M059J (cell line): ENCODE measurements at places on chromosomes 3 and 15.

GRCh38 chr3:79983118-79983517 lies 215.3 kb upstream of the ROBO1 start:
- no peak for DNase-seq

DNA sequence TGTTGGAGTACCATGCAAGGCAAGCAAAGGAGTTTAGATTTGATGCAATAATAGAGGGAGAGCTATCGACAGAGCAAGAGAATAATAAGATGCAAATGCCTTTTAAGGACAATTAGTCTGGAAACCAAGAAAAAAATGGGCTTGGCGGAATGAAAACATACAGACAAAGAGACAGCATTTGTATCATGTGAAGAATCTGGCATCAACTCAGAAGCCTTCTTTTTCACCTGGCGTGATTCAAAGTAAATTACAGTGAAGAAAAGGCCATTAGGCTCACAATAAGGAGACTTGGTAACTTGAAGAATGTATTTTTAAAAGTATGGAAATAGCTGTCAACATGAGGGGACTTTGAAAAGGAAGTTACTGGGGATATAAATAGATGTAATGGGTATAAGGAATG lies 521.2 kb upstream of the GOLIM4 start:
- no peak for DNase-seq

DNA sequence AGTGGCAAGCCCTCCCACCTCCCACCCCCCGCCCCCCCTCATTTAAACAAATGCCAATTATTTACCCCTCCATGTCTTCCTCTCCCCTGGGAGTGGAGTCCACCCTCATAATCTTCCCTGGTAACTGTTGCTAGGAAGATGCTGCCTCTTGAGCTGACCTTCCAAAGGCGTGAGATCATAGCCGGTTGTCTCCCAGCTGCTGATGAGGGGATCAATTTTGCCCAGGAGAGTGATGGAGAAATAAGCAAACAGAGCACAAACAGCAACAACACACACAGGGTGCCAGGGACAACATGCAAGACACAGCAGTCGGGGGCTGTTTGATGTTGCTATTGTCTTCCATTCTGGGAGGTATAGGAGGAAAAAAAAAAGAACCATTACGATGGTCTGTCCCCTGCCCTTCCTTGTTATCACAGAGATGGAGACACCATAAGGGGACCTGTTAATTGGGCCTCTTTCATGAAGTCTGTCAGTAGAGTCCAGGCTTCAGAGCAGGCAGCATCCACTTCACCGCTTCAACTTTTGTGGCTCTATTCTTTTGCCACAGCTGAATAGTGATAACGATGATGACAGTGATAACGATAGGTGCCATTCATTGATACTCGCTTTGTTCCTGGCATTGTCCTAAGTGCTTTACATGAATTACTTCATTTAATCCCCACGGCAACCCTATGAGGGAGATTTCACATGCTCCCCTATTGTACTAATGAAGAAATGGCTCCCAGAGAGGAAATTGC lies 76.9 kb upstream of the RGMA start:
- no peak for DNase-seq

DNA sequence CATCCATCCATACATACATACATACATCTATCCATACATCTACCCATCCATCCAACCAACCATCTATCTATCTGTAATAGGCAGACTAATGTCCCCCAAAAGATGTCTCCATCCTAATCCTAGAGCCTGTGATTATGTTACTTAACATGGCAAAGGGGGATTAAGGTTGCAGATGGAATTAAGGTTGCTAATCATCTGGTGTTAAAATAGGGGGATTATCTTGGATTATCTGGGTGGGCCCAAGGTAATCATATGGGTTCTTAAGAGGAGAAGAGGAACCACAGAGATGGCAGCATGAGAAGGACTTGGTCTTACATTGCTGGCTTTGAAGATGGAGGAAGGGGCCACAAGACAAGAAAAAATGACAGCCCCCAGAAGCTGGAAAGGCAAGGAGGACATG lies 14.7 kb upstream of the RPL29 start:
- DNase-seq = no peak

- DNase-seq = peak; percentile 74
Measured at GRCh38 chr3:13543253-13543652, 5.7 kb upstream of the FBLN2 start.

DNA sequence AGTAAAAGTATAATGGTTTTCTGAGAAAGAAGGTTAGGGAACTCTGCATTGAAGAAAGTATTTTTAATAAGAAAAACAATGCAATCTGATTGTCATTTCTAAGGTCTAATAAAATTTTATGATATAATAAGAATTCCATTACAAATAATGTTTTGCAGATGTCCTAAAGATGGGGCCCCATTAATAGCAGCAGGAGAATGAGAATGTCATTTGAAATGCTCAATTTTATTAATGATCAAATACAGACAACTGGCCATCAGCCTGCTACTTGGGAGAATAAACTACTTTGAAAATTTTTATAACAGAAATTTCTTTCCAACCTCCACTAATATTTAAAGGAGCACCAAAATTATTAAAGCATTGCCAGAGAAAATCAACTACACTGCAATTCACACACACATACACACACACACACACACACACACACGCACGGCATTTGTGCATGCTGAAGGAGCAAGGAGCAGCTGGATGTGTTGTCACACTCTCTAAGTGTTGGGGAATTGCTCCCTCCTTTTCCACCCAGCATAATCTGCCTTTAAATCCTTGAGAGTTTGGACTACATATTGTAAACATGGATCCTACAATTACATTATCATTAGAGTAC lies 109.5 kb downstream of the THRB start:
- DNase-seq = no peak
